Globus pallidus (tissue), 1 donor: ENCODE measurements at places on chromosomes 4 and X.

- DNase-seq, result no peak
Measured at GRCh38 chrX:53018627-53019026, 30.0 kb upstream of the GPR173 start.

DNA sequence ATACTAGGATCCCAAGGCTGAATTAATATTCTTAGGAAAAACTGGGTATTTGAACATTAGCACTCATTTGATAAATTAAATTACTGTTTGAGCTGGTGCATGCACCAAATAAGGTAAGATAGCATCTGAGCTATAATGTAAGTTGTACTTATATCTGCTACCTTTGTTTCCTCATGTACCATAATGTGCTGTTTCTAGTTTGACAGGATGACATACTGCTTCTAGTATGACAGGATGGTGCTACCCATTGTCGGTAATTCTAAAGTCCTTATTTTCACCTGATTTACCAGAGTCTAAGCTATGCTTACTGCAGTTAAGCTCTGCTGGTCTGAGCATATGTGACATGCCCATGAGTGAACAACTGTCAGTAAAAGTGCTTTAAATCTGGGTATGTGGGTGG, 1017.5 kb upstream of the IGFBP7 start:
- no peak for DNase-seq

- DNase-seq, result no peak
Measured at GRCh38 chr4:139018971-139019758, 3.6 kb downstream of the NOCT start.

- no peak for DNase-seq
Measured at GRCh38 chr4:113646442-113646822, 115.1 kb downstream of the CAMK2D start.

GRCh38 chrX:119654112-119654531, 38.8 kb downstream of the SEPTIN6 start:
- DNase-seq, result peak; percentile 11

DNA sequence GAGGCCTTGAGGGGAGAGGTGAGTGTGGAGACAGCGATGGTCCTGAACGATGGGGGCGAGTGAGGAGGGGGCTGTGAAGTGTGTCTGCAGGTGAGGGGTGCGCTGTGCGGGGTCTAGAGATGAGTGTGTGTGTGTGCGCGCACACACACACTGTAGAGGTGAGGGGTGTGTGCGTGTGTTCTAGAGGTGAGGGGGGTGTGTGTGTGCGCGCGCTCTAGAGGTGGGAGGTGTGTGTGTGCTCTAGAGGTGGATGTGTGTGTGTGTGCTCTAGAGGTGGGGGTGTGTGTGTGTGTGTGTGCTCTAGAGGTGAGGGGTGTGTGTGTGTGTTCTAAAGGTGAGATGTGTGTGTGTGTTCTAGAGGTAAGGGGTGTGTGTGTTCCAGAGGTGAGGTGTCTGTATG, 574 bp downstream of the BST1 start:
- DNase-seq, result no peak

- no peak for DNase-seq
Measured at GRCh38 chr4:81912376-81913030, 440.8 kb upstream of the RASGEF1B start.

- no peak for DNase-seq
Measured at GRCh38 chr4:130432289-130432688, 1336.3 kb downstream of the C4orf33 start.

- DNase-seq, result no peak
Measured at GRCh38 chr4:79904331-79904730, 168.7 kb downstream of the ANTXR2 start.
